Endothelial cell (in vitro differentiated cells): ENCODE measurements at places on chromosomes 7 and 10.

DNA sequence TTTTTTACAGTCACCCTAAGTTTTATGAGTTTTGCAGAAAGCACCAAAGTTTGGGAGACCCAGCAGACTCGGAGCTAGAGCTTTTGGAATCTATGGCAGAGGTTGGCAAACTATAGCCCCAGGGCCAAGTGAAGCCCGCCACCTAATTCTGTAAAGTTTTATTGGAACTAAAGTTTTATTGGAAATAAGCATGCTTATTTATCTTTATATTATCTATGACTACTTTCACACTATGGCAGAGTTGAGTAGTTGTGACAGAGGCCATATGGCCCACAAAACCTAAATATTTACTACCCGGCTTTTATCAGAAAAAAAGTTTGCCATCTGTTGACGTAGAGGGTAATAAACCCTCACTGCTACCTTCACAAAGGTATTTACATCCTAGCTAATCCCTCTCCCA, 267.6 kb downstream of the GPAM start:
- no peak for DNase-seq

GRCh38 chr7:65251851-65252620, 121.6 kb upstream of the ZNF92 start:
- peak; percentile 67 for DNase-seq

GRCh38 chr10:31158011-31158658, 126.5 kb upstream of the ZNF438 start:
- no peak for DNase-seq

DNA sequence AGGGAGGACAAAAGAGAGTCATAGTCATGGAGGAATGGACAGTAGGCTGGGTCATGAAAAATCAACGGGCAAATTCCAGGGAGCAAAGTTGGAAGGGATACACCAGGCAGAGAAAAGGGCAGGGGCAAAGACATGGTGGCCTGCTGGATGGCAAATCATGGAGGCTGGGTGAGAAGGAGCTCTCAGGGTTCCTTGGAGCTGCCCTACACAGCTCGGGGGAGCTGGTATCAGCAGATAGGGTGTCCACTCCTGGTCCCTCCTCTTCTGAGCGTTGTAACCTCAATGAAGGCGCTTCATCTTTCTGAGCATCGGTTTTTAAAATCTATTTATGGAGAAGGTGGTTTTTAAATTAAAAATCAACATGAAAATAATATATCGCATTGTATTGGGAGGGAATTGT, 27.9 kb upstream of the EIF5AL1 start:
- no peak for DNase-seq

DNA sequence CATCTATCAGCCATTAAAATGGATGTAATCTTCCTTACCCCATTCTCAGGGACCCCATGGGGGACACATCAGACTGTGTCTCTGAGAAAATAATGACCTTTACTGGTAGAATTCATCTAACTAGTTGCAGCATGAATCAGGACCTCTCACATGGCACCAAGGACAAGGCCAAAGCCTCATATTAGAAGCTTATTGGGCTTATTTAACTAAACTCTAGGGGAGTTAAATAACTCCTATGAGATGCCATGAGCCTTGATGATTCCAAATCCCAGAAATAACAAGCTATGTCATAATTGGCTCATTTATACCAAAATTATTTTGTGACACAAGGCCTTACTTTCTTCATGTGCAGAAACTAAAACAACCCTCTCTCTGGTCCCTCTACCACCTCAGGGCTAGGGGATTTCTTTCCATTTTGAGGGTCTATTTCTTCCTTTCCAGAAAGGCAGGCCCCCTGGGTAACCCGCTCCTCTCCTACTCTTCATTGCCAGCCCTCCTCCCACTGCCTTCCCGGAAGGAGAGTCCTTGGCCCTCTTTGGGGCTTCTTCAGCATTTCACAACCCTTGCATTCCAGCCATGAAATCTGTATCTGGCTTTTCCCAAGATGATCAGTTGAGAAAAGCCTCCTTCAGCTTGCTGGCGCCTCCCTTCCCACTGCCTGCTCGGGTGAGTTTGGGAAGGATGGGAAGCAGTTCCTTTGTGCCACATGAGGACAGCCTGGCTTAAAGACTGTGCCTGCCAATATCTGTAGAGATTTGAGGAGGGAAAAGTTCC, 41.8 kb upstream of the TRIM8 start:
- DNase-seq = no peak
